ENCODE measurements at places on chromosomes 7 and 10.

GRCh38 chr10:91935886-91936285, 12.3 kb downstream of the BTAF1 start:
- no peak for DNase-seq

DNA sequence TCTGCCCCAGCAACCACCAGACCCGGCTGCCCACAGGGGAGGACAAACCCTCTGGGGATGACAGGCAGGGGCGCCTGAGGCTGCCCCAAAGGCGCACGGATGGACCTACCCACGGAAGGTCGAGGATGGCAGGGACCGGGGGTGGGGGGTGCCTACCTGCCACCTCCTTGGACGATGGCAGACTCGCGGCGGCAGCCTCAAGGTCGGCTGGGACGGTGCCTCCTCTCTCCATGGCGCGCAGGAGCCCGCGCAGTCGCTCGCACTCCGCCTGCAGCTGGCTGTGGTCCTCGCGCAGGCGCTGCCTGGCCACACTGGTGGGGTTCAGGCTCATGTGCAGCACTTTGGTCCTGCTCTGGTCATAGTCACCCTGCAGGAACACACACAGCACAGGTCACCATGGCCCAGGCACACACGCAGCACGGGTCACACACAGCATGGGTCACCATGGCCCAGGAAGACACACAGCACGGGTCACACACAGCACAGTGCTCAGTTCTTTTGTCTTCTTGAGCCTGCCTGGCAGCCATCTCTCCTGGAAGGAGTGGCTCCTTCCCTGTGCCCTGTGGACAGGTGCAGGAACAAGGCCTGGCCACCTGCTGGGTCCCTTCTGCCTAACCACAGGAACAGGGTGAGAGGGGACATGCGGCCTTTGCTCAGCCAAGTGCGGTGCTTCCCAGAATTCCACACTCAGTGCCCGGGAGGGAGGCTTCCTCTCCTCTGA, 266.6 kb downstream of the ELFN1 start:
- DNase-seq = no peak

GRCh38 chr7:17371671-17372524, 73.4 kb downstream of the AHR start:
- no peak for DNase-seq

DNA sequence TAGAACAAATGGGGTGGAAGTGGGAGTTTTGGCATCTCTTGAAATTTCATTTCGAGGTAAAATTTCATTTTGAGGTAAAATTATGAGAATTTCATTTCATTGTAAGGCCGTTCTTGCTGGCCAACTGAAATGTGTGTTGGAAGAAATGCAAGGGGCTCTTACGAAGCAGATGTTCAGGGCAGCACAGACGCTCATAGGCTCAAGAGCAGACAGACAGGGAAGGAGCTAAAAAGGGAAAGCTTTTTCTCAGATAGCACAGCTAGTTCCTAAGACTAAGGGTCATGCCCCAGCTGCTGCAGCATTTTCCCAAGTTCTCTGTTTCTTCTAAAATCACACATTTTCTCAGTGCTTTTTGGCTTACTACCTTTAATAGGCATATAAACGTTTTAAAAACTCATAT, 65.1 kb upstream of the SFMBT2 start:
- no peak for DNase-seq

DNA sequence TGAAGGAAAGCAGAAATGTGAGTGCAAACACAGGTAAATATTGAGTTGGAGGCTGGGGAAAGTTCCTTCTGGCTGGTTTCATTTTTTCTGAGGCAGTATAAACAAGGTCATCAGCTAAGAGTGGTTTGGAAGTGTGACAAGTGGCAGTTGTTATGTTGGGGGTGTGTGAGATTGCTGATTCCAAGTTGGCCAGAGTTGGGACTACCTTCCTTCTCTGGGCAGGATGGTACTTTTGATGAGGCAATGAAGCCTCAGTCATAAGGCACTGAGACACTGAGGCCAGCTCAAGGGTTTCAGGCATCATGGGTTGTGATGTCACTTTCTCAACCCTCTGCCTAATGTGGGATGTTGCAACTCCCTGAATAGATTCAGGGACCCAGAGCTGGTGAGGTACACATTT, 8.2 kb upstream of the PTTG1IP2 start:
- no peak for DNase-seq

DNA sequence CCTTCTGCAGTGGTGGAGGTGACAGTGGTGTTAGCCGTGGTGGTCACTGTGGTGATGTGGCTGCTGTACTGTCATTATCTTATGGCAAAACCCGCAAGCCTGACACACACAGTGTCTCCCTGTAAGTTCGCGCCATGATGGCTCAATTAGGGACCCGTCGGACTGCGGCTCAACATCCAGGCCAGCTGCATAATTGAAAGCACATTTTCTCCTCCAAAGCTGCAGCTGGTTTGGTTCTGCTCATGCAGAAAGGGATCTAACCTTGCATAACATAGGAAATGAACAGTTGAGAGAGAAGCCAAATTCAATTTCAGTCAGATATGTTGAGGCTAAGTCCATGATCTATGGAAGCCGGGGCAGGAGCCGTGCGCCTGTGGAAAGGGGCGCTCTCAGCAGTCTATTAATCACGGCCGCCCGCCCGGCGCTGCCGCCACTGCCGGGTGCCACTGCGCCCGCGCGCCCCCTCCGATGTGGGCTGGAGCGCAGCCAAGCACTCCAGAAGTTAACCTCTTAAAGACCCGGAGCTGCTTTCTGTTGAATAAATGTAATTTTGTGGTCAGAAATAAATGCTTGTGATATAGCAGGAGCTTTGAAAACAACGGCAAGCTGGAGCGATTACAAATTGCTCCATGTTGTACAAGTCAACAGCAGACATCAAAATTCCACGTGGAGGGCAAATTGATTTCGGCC, 227.7 kb downstream of the CUX1 start:
- no peak for DNase-seq
